ENCODE measurements at places on chromosomes 12 and 14. TPM values are rescaled to one million over a fixed set of nuclear protein-coding genes. Genes with fewer than 3 reads are reported as not detected.
A peak's percentile ranks its signal among the peaks of the same experiment; 100 is the strongest.

The FAM222A gene
- 5.4 TPM for total RNA-seq

The TGFB3 gene
- 4.3 TPM for total RNA-seq

The RHOF gene
- total RNA-seq = 5.9 TPM

The NTN4 gene
- total RNA-seq = 5.5 TPM

The SCNN1A gene
- 142 TPM for total RNA-seq

The SERPINA12 gene
- total RNA-seq = not detected

The HOXC11 gene
- 0.08 TPM for total RNA-seq

The PTGER2 gene
- total RNA-seq = 0.40 TPM

The RND1 gene
- total RNA-seq = 2.6 TPM

The RSRC2 gene
- 31.7 TPM for total RNA-seq

- no peak for ATAC-seq
Measured at GRCh38 chr14:22079766-22080165, 406.1 kb upstream of the OR4E1 start.

DNA sequence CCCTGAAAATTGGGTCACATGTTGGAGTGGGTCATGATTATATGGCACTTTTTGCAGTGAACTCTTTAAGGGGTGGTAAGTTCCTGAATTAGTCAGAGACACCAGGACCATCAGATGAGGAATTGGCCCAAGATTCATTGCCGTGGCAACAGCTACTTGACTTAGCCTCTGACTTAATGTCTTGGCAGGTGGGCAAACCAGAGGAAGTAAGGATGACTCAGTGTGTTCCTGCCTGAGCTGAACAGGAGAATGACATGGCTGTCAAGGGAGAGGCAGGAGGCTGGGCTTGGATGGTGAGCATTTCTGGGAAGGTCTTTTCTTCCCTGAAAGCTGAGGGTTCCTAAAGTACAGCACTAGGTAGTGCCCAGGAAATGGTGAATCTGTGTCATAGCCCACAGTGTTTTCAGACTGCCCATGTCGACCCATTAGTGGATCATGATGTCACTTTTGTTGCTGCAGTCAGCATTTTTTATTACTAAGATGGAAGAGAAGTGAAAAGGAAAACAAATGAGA, 170.1 kb upstream of the PWP1 start:
- ATAC-seq = peak; percentile 96

- ATAC-seq = peak; percentile 60
Measured at GRCh38 chr12:108572166-108572790, 9.9 kb downstream of the ISCU start.

GRCh38 chr12:67424784-67425183, 155.6 kb downstream of the CAND1 start:
- ATAC-seq = peak; percentile 86

GRCh38 chr12:27814851-27815591, 35.0 kb upstream of the MANSC4 start:
- no peak for ATAC-seq

DNA sequence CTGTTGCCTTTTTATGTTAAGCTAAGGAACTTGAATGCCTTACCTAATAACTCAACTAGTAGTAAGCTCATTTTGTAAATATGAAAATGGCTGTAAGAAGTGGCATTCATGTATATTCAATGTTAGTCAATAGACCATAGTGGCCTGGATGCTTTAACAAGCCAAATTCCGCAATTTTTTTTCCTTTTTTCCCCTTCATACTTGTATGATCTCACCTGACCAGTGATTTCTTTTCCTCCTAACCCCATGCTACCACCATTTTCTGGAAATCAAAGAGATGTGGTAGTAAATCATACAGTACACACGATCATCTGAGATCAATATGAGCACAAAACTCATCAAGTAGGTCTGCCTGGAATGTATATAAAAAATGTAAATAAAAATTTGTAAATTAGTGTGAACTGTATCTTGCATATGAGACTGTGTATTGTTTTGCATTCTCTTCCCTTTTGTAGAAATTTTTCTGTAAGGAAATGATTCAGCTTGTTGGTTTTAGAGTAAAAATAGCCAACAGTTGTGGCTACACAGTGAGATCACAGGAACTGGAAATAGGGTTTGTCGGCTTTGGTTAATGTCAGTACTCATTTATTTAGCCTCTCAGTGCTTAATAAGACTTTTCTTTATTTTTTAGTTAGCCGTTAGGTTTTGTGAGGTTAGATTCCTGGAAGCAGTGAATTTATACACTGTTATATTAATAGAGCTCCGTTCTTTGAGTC, 62.5 kb downstream of the ETNK1 start:
- ATAC-seq = no peak

- no peak for ATAC-seq
Measured at GRCh38 chr14:71688576-71688975, 243.7 kb upstream of the RGS6 start.

DNA sequence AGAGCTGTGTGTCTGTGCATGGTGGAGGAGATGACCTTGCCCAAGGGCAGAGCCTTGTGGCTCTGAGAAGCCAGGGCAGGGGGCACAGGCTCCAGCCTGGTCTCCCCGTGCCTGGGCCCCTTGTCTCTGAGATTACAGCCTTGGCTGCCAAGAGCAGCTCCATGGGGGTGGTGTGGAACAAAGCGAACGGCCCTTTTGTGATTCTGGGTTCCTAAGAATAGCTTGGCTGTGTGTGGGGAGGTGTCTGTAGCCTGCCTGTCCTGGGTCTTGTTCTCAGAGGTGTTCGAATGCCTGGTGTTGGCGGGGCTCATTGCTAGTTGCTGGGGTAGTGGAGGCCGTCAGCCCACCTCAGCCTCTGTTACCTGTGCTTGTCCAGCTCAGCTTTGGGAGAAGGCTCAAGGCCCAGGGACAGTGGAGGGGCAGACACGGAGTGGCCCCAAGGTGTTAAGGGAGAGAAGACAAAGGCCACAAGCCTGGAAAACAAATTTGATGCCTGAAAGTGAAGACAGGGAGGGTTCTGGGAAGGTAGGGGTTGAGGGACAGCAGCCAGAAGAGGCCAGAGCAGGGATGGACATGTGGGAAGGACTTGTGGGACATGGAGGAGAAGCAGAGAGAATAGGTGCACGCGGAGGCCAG, 7.4 kb upstream of the MYH7 start:
- ATAC-seq = no peak

GRCh38 chr12:124917841-124918621, 3.6 kb upstream of the UBC start:
- peak; percentile 55 for ATAC-seq

- peak; percentile 34 for ATAC-seq
Measured at GRCh38 chr14:68633131-68633991, 159.5 kb downstream of the ZFP36L1 start.

GRCh38 chr14:49920935-49921334, 28.1 kb downstream of the ARF6 start:
- peak; percentile 11 for ATAC-seq

- ATAC-seq = no peak
Measured at GRCh38 chr12:53493610-53494391, 5.5 kb downstream of the MAP3K12 start.

GRCh38 chr12:131114942-131115584, 161.4 kb downstream of the ADGRD1 start:
- no peak for ATAC-seq

GRCh38 chr12:130555628-130556485, 160.2 kb downstream of the RIMBP2 start:
- no peak for ATAC-seq

DNA sequence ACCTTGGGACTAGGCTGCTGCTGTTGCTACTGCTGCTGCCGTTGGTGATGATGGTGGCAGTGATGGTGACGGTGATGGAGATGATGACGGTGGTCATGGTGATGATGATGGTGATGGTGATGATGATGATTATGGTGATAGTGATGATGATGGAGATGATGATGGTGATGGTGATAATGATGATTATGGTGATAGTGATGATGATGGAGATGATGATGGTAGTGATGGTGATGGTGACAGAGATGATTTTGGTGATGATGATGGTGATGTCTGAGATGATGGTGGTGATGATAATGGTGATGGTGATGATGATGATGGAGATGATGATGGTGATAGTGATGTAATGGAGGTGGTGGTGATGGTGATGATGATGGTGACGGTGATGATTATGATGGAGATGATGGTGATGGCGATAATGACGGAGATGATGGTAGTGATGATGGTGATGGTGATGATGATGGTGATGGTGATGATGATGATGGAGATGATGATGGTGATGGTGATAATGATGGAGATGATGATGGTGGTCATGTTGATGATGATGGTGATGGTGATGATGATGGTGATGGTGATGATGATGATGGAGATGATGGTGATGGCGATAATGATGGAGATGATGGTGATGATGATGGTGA, 156.8 kb upstream of the PWP1 start:
- no peak for ATAC-seq

DNA sequence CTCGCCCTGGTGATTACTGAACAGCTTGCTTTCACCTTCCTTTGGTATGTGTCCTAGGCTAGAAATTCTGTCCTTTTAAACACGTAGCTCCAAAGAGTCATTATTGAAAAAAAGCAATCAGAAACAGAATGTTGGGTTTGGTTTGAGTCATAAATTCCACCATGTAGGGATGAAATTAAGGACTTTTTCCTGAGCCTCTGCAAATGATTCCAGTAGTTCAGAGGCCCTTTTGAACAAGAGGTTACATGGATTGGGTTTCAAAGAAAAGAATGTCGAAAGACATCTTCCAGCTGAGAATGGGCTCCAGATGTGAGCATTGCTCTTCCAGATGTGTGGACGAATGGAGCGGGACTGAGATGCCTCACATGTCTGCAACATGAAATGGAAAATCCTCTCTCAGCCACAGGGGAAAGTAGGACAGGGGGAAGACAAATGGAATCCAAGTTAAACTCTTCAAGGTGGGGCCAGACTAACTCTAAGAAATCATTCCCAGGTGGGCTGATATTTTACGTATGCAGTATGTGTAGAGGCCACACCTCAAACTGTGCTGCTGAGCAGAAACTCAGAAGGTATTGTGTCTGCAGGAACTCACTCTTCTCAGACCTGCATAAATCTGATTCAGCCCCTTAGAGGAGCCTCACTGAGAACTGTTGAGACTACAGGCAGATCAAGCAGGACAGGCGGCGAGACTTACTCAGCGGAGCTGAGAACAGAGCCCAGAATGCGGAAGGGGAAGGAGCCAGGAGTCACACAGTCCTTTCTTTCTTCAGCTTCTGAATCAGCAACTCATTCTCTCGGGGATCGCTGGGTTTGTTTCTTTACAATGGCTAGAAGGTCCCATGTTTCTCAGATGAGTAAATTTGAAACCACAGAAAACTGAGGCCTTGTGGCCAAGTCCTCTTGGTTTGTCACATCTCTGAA, 23.3 kb upstream of the EMP1 start:
- ATAC-seq = peak; percentile 90

DNA sequence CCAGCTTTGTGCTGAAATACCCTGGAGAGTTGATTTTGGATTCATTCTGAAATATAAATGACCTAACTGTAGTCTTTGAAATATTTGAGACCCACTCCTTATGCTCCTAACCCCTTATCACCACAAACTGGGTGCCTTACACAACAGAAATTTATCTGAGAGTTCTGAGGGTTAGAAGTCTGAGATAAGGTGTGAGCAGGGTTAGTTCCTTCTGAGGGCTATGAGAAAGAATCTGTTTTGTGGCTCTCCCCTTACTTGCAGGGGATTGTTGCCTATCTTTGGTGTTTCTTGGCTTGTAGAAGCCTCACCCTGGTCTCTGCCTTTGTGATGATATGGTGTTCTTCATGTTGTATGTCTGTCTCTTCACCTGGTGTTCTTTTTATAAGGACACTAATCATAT, 91.7 kb downstream of the DERA start:
- ATAC-seq = no peak

GRCh38 chr12:3304436-3305165, 186.4 kb upstream of the PRMT8 start:
- ATAC-seq = peak; percentile 68

DNA sequence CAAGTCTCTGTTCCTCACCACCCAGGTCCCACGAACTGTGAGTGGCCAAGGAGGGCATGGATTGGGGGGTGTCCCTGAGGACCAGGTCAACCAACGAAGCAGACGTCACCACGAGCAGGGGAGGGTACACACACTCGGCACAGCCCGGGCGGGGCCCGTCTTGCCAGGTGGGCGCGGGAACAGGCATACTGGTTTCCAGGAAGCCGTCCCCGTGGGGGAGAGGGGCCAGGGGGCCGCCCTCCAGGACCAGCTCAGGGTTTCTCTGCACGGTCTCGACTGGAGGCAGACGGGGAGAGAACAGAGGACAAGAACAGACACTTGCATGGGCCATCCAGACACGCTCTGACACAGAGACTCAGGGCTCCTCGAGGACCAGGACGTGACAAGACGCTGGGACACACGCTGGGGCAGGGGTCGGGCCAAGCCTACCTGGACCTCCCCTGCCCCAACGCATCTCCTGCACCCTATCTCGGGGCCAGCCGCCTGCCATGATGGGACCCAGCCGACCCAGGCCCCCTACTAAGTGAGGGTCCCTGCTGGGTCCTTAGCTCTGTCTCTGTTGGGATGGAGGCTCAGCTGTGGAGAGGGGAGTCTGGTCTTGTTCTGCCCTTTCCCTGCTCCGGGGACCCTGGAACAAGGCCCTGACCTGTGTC, 11.3 kb downstream of the ARL6IP4 start:
- no peak for ATAC-seq

DNA sequence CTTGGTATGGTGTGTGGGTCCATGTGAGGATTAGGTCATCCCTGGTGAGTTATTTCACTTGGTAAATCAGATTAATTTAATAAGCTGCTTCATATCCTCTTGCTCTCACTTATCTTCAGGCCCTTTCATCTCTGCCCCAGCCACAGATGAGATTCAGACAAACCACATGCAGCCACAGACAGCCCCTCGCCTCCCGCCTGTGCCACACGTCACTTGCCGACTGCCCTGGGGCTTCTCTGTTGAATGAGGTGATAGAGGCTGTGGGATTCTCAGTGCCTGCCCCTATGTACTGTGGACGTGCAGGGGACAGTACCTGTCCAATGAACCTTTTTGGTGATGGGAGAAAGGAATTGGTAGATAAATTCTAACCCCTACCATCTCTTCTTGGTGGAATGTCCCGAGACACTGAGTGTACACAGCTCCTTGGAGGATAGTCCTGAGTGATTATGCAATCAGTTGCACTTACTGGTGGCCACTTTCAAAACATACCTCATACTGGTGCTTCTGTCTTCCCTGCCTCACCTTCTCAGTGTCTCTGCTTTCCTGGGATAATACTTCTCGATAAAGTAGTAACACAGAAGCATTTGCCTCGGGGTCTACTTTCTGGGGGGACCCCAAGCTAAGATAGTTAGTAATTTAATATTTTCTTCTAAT, 248.7 kb downstream of the TTC6 start:
- ATAC-seq = no peak

Data from esophagus mucosa (tissue), 1 donor.